A549 (cell line): ENCODE measurements at places on chromosomes 16 and 17. TPM values are rescaled to one million over a fixed set of nuclear protein-coding genes. Genes with fewer than 3 reads are reported as not detected.

- no peak for DNase-seq
These were observed 166.0 kb upstream of the GSE1 start for GRCh38 chr16:85446951-85447692.

- no peak for DNase-seq
These were observed 120.4 kb downstream of the HIC1 start for GRCh38 chr17:2175294-2175628.

DNA sequence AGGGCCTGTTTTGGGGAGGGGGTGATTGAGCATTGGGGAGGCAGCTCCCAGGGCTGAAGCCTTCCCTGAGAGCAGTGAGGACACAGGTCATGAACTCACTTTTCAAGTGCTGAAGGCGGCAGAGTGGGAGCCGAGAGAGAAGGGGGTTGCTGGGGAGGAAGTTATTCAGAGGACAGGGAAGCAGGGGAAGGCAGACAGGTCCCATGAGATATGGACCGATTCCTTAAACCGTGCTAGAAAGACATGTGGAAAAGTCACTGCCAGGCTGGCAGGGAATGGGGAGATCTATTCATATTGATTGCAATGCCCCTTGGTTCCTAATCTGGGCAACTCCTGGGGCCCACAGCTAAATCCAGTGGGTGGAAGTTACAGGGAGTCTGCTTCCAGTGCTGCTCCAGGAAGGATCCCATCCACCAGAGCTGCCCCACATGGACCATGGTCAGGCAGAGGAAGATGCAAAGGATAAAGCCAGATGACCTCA lies 1.1 kb downstream of the CCL4 start:
- DNase-seq = no peak

DNA sequence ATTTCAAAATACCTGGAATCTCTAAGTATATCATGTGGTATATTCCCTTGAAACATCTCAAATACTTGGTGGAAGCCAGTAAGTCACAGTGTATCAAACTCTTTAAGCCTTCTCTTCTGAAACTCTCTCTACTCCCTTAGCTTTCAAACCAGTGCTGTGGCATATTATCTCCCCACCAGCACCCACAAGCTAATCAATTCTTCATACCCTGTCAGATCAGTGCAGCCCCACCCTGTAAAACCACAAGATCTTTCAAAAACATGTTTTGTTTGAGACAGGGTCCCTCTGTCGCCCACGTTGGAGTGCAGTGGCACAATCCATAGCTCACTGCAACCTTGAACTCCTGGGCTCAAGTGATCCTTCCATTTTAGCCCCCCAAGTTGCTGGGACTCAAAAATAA lies 91.6 kb upstream of the C17orf78 start:
- DNase-seq = no peak

DNA sequence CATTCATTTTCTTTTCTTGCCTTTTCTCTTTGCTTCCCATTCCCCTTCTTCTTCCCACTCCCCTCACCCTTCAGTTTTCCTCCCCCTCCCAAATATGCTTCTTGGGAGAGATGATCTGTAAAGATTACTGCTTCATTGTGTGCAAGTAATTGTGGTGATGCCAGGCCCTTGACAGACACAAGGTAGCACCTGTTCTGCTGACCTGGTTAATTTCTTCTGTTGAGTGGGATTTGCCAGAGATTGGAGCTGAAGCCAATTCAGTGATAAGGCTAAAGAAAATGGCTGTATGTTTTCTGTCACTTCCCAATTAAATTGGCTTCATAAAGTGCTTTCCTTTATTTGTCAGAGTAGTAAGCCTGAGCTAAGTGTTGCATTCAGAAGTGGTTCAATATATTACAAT lies 44.5 kb downstream of the AATF start:
- DNase-seq = no peak

GRCh38 chr17:76824093-76824492 lies 44.1 kb upstream of the MGAT5B start:
- DNase-seq = no peak

Gene DUSP14
- 32.7 to 36.1 TPM (median 34.1 TPM) in 3 replicates for polyA plus RNA-seq

Gene GJD3
- polyA plus RNA-seq = 0.40 to 1.2 TPM (median 0.70 TPM) in 3 replicates
